NCI-H345 (cell line): ENCODE measurements at places on chromosomes 1 and 21.

GRCh38 chr1:22418933-22419382 is 32.7 kb upstream of the ZBTB40 start:
- DNase-seq: peak; percentile 75

GRCh38 chr1:116203920-116204319 is 92.7 kb downstream of the MAB21L3 start:
- no peak for DNase-seq

DNA sequence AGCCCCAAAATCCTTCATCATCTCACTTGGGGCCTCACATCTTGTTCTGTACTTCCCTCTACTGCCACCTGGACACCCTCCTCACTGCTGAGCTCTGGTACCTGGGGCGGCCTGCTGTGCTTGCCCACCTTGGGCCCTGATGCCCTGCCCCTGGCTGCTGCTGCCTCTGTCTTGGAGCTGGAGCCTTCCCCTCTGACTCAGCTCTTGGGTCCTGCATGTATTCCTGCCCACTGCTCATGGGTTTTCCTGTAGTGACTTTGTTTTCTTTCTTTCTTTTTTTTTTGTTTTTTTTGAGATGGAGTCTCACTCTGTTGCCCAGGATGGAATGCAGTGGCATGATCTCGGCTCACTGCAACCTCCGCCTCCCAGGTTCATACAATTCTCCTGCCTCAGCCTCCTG is 37.5 kb downstream of the TRAPPC10 start:
- no peak for DNase-seq

DNA sequence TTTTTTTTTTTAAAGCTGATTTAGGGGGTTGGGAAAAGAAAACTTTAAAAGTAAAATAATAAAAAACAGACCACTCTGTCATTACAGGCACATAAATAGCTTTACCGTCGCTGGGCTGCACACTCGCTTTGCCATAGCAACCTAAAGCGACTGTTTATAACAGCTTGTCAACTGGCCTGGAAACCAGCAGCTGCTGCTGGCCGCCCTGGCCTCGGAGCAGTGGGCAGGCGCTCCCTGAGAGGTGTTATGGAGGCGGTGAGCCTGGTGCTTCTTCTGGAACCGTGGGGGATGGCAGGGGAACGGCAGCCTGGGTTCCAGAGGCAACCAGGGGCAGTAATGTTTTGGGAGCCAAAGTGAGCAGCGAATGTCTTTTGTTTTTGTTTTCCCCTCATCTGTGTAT is 45.7 kb downstream of the ATP2B4 start:
- no peak for DNase-seq

- DNase-seq: no peak
Measured at GRCh38 chr1:82499022-82499421, 698.3 kb downstream of the ADGRL2 start.

GRCh38 chr1:218553197-218553596 is 208.1 kb downstream of the TGFB2 start:
- no peak for DNase-seq
